ENCODE measurements at places on chromosomes 4 and X.

- DNase-seq = no peak
Observed at GRCh38 chrX:52262195-52262546, 77.5 kb downstream of the MAGED4 start.

DNA sequence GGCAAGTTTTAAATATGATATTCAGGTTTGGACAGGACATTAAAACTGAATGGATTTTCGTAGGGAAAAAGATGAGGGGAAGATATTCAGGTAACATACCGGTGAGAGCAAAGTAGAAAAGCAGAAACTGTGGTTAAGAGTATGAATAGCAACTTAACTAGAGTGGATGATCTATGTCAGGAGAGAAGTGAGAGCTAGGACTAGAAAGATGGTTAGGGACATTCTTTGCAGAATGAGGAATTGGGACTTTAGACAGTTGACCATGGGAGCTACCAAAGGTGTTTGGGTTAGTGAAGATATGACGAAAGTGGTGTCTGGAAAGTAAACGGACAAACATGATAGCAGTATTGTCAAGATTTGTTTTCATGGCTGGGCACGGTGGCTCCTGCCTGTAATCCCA, 45.2 kb downstream of the ANXA5 start:
- no peak for DNase-seq

DNA sequence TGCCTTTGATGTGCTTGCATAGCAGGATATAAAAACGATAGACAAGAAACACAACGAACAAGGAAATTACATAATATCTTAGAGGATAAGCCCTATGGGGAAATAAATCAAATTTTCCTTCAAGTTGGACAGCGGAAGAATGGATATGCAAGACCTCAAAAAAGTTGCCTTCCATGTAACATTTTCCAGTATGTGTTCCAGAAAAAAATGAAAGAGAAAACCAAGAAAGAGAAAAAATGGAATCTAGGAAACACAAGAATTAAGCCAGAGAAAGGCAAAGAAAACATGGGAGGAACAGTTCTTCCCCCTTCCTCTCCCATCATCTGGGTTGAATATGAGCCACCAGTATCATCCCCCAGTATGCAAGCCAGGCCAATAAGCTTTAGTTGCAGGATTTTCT, 34.6 kb upstream of the MID1 start:
- no peak for DNase-seq

DNA sequence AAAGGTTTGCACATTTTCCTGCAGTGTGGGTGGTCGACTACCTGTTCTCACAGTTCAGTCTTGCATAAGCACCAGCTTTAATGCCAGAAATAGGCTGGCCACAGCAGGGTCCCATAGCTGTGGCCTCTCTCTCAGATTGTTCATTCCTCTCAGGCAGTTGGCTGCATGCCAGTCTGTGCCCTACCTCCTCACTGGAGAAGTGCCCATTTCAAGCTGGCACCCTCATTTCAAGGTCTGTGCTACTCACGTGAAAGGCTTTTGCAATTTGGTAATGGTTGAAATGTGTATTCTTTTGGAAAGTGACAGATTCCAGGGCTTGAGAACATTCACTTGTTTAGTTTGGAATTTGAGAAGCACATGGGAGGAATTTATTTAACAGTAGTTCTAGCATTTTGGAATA, 28.9 kb upstream of the MTMR1 start:
- DNase-seq = no peak

DNA sequence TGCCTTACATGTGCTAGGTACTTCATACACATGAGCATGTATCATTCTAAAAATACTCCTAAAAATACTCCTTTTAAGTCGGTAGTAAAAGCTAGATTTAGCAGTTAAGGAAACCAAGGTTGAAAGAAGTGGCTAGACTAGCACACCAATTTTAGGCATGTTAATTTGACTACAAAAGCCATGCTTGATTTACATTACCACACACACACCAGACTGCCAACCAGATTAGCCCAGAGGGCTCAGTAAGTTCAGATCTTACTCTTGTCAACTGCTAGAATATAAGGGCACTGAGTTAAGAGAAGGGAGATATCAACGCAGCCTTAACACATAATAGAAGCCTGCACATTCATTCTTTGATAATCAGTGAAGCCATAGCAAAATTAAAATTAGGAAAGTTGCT, 117.9 kb downstream of the MID1IP1 start:
- no peak for DNase-seq

GRCh38 chr4:53777244-53777984, 186.1 kb upstream of the LNX1 start:
- DNase-seq = no peak

GRCh38 chr4:127618427-127618826, 14.3 kb upstream of the INTU start:
- no peak for DNase-seq

GRCh38 chr4:124505211-124505610, 207.3 kb downstream of the ANKRD50 start:
- DNase-seq = no peak

GRCh38 chrX:10101269-10101668, 55.5 kb upstream of the CLCN4 start:
- no peak for DNase-seq

DNA sequence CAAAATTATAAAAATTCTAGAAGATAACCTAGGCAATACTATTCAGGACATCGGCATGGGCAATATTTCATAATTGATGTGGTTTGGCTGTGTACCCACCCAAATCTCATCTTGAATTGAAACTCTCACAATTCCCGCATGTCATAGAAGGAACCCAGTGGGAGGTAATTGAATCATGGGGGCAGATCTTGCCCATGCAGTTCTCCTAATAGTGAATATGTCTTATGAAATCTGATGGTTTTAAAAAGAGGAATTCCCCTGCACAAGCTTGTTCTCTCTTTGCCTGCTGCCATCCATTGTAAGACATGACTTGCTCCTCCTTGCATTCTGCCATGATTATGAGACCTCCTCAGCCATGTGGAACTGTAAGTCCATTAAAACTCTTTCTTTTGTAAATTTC, 77.7 kb downstream of the DDX60 start:
- DNase-seq = no peak

DNA sequence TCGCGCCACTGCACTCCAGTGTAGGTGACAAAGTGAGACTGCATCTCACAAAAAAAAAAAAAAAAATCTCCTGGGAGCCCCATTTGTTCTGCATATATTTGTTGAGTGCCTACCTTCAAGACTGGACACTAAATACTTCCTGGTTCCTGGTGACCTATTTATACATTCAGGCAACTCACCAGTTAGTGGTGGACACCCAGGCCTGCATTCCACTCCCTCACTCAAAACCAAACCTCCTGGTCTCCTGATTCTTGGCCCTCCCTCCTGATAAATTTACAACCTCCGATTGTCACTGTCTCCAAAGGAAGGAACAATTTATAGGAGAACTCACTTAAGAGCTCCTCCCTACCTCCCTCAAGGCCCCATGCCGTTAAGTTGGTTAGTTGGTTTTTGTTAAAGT, 3.1 kb downstream of the SYAP1 start:
- no peak for DNase-seq

DNA sequence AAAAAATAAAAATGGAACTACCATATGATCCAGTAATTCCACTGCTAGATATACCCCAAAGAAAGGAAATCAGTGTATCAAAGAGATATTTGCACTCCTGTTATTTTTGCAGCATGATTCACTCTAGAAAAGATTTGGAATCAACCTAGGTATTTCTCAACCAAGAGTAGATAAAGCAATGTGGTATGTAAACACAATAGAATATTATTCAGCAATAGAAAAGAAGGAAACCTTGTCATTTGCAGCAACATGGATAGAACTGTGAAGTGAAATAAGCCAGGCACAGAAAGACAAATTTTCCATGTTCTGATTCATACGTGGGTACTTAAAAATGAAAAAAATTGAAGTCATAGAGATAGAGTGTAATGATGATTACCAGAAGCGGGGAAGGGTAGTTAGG, 362.3 kb upstream of the EPHA5 start:
- no peak for DNase-seq

GRCh38 chr4:152655272-152656129, 24.3 kb downstream of the TMEM154 start:
- DNase-seq = no peak

DNA sequence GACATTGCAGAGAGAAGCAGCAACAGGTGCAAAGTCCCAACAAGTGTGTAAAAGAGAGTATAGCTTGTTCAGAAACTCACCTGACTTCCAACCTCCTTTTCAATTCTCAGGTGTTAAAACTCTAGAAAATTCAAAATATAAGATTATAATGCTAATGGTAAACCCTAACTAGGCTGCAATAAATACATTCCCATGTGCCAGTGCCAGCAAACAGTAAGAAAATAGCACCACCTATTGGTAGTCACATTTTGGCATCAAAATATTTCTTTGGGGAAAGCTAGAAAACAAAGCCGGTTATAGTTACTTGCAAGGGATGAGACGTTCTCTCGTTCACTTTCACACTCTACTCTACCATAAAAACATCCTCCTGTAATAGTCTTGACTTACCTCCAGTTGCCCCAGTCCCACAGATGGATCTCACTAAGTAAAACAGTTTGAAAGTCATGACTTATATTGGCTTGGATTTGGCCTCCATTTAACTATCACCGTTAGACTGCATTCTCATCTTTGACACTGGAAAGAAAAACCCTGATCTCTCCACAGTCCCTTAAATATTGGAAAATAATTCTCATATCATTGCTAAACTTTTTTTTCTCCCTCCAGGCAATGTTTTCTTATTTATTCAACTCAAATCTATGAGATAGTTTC, 9.6 kb downstream of the BMP3 start:
- no peak for DNase-seq

DNA sequence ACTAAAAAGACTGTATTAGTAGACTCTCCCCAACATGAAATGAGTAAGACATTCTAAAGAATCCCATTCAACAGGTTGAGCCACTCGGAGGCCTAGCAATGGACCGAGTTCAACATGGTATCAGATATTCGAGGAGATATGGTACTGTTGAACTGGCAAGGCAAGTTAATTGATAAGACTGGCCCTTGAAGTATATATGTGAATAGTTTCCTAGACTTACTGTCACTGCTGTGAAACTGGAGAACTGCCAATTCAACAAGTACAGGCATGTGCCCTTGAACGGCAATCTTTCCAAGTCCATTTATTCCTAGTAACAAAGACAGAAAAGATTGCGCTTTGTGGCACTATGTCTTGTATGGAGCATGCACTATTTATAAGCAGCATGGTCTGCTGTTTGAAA, 24.4 kb downstream of the FAT1 start:
- DNase-seq = no peak

DNA sequence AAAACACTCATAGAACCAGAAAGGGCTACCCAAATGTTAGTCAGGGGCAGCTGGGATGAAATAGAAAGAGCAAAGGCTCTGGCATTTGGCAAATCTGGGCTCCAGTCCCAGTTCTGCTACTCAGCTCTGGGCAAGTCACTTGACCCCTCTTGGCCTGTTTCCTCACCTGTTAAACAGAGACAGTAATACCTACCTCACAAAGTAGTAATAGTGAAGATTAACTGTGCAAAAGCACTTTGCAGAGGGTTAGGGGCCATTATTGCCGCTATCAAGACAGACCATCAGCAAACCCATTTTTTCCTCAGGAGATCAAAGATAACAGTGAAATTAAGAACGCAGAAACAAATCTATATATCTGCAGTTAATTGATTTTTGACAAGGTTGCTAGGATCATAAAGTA, 20.6 kb downstream of the ZBTB33 start:
- DNase-seq = no peak

DNA sequence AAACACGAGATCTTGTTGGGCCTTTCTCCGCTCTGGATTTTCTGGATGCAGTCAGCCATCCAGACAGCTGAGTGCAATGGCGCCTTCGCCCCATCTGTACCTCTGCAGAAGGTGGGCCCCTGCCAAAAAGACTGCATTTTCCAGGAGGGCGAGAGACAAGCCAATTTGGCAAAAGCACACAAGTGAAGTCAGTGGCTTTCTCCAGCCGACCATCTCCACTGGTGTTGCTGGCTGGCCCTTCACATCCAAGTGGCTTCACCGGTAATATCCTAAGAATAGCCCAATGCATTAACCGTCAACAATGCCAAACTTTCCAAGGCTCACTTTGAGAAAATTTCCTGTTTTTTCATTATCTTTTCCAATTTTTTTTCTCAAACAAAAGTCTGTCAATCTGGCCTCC, 96.2 kb upstream of the MXRA5 start:
- no peak for DNase-seq

- DNase-seq = no peak
Observed at GRCh38 chr4:62324215-62324614, 1124.1 kb downstream of the ADGRL3 start.

GRCh38 chr4:160286051-160286450, 1183.2 kb downstream of the RAPGEF2 start:
- DNase-seq = no peak

DNA sequence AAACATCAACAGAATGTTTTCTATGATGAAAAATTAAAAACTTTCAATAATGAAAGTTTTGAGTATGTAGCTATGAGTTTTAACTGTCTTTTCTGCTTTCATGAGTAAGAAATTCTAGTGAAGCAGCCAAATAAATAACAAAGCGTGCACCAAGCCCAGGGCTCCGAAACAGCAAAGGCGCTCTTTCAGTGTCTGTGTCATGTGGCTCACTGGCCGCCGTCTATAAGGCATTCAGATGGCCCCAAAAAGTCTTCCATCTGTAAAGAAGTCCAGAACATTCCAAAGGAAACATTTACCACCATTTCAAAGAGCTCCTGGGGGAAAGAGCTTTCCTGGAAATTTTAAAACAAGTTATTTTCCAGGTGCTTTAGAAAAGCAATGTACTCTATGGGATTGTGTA, 139.9 kb downstream of the AFAP1 start:
- DNase-seq = no peak

GRCh38 chr4:102640669-102641068, 120.1 kb downstream of the MANBA start:
- no peak for DNase-seq

- DNase-seq = no peak
Observed at GRCh38 chrX:617401-617800, 13.2 kb upstream of the SHOX start.

GRCh38 chrX:33987458-33987857, 144.7 kb downstream of the FAM47A start:
- DNase-seq = no peak

DNA sequence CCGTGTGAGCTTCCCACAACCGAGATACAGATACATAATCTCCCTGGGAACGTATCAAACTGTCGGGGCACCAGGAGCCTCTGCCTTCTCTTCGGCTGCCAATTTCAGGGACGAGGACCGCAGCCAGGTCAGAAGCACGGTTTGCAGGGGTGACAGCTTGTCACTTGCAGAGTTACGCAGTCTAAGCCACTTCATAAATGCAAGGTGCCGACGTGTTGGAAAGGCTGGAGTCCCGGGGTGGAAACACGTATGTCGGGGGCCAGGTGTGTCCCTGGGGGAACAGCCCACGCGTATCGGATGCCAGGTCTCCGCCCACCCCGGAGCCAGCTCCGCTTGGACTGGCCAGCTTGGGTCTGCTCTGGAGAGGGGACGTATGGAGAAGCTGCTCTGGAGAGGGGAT, 76.3 kb upstream of the SHOX start:
- DNase-seq = no peak

- DNase-seq = no peak
Observed at GRCh38 chr4:168695288-168695687, 198.4 kb downstream of the PALLD start.

DNA sequence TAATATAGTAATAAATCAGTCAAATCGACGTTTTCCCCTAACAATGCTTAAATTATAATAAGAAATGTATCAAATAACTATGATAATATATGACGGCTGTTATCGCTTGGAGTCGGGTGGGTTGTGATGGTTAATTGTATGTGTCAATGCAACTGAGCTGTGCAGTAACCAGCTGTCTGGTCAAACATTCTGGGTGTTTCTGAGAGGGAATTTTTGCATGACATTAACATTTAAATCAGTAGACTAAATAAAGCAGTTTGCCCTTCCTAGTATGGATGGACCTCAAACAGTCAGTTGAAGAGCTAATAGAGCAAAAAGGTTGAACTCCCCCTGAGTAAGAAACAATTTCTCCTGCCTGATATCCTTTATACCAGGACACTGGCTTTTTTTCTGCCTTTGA, 96.7 kb downstream of the YIPF7 start:
- no peak for DNase-seq
